Stimulated activated CD8-positive, alpha-beta memory T cell treated with anti-CD3 and anti-CD28 coated beads, Interleukin-7, amount 100 ng/mL, for 1 hour (primary cell): ENCODE measurements at places on chromosomes 2 and 18.

- no peak for DNase-seq
Observed at GRCh38 chr2:196088203-196088602, 19.6 kb upstream of the DNAH7 start.

- DNase-seq: no peak
Observed at GRCh38 chr2:180542511-180542910, 437.9 kb upstream of the UBE2E3 start.

GRCh38 chr2:179479947-179480346, 215.3 kb upstream of the SESTD1 start:
- DNase-seq: no peak

GRCh38 chr2:156483741-156484173, 47.6 kb downstream of the GPD2 start:
- DNase-seq: no peak

DNA sequence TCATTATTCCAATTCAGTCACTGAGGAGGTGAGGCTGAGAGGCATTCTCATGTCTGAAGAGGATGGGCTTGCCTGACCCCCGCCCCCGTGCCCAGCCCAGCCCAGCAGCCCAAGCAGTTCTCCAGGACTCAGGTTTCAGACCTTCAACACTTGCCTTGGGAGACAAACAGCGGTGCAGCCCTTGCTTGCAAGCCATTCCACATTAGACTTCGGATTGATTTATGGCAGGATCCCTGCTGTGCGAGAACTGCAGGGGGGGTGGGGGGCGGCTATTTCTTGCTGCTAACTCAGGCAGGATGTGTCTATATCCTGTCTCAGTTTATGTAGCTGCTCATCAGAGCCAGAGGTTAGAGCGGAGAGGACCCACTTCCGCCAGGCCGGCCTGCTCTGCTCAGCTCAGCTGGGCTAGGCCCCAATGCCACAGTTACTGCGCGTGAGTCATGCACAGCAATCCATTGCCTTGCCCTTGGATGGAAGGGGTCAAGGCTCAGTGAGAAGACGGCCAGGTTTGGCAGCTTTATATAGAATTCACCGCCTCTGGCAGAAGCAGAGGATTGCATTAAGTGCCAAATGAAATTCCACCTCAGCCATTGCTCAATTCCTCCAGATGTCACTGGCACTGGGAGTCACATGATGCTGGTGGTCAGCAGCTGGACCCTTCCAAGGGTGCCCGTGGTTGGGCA, 1.8 kb downstream of the GYPC start:
- peak; percentile 40 for DNase-seq

GRCh38 chr2:215435870-215436704, at the start of gene FN1:
Gene FN1 (minus strand): TSS chr2:215436068. CDS start chr2:215435802, 266 bp downstream.
- peak; percentile 21 for DNase-seq

GRCh38 chr2:124666976-124667375, 641.9 kb downstream of the CNTNAP5 start:
- DNase-seq: no peak
